Osteoblast (primary cell): ENCODE measurements at places on chromosomes 2 and 18. TPM values are rescaled to one million over a fixed set of nuclear protein-coding genes. Genes with fewer than 3 reads are reported as not detected.

MAP3K19 gene
- total RNA-seq = not detected in 2 replicates

DSC1 gene
- total RNA-seq = not detected in 2 replicates

RIT2 gene
- total RNA-seq = not detected in 2 replicates

AQP12A gene
- total RNA-seq = not detected in 2 replicates

LRP1B gene
- under 0.01 TPM in 1 of 2 replicates, not detected in the other for total RNA-seq

GKN2 gene
- total RNA-seq = not detected in 2 replicates

ARHGEF4 gene
- total RNA-seq = 3.6 and 7.7 TPM in 2 replicates

ZNF521 gene
- total RNA-seq = 27.5 and 33.6 TPM in 2 replicates

TFPI gene
- total RNA-seq = 123 and 154 TPM in 2 replicates

CCL20 gene
- total RNA-seq = 1.1 and 1.2 TPM in 2 replicates

NOSTRIN gene
- 0.59 and 1.4 TPM in 2 replicates for total RNA-seq

RMND5A gene
- 16.3 and 17.4 TPM in 2 replicates for total RNA-seq
